ENCODE measurements at places on chromosomes 1 and 21.

GRCh38 chr1:43791243-43791642 is 83.9 kb downstream of the ST3GAL3 start:
- no peak for DNase-seq

DNA sequence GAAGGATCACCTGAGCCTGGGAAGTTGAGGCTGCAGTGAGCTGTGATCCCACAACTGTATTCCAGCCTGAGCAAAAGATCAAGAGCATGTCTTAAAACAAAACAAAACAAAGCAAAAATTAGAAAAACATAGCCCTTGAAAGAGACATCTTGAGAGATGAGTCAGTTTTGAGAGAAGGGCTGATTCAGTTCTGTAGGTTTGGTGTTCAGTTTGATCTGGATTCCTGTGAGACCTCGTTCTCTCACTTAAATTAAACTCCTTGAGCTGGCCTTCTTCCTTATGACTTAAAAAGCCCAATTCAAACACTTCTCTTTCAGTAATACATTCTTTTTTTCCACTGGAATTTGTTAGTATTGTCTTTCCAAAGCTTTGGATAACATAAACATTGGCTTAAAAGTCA is 164.2 kb downstream of the NRIP1 start:
- no peak for DNase-seq

GRCh38 chr1:7233646-7234470 is 448.6 kb downstream of the CAMTA1 start:
- DNase-seq = no peak

DNA sequence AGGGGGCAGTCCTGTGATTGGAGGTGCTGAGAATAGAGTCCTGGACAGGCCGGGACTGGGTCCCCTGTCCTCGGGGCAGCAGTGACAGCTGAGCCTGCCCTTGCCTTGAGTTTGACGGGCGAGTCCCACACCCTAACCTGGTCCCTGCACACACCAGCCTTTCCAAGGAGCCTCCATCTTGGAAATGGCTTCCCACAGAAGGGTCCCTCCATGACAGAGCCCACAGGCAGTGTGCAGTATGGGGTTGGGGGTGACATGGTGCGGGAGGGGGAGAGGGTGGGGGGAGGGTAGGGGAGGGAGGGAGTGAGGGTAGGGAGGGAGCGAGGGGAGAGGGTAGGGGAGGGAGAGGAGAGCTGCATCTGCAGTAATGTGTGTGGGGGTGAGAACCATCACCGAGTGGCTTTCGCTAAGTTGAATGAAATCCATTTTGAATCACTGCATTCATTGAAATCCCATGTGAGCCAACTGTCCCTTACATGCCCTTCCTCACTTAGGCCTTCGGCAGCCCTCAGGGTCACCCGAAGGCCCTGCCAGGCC is 10.1 kb upstream of the TMEM52 start:
- DNase-seq = no peak

DNA sequence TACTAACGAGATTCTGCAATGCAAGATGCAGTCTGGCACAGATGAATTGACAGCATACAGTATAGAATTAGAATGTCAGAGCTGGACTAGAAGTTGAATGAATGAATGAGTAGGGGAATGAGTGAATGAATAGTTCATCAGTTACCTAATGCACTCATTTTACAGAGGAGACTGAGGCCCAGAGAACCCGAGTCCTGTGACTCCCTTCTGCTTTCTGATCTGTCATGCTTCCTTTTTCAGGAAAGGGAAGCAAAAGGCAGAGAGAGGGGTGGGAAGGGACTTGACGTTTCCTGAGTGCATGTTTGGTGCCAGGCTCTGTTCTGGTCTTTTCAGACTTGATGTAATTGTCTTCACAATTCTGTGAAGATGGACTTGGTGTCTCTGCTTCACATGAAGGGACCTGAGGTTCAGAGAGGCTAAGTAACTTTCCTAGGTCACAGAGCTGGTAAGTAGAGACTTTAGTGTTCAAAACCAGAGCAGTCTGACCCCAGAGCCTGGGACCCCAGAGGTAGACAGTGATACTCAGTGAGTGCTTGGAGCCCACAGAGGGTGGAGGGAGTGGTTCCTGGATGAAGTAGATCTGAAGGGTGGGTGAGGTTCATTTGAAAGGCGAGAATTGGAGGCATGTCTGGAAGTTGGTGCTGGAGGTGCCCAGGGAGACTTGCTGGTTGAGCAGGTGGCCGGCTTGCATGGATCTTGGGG is 8.0 kb upstream of the MEX3A start:
- DNase-seq = no peak

DNA sequence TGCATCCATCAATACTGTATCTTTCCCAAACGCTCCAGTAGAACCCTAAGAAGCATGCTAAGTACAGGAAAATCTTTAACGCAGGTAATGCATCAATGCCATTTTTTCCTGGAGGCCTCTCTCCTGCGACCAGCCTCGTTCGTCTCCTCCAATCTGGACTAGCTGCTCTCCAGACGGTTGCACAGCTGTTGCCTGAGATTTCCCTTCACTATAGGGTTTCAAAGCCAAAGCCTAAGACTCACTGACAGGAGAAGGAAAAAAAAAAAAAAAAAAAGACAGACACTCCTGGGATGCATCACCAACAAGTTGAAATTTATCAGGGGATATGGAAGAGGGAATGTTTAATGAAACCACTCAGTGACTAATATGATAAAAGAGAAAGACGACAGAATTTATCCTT is 93.0 kb downstream of the APP start:
- no peak for DNase-seq

DNA sequence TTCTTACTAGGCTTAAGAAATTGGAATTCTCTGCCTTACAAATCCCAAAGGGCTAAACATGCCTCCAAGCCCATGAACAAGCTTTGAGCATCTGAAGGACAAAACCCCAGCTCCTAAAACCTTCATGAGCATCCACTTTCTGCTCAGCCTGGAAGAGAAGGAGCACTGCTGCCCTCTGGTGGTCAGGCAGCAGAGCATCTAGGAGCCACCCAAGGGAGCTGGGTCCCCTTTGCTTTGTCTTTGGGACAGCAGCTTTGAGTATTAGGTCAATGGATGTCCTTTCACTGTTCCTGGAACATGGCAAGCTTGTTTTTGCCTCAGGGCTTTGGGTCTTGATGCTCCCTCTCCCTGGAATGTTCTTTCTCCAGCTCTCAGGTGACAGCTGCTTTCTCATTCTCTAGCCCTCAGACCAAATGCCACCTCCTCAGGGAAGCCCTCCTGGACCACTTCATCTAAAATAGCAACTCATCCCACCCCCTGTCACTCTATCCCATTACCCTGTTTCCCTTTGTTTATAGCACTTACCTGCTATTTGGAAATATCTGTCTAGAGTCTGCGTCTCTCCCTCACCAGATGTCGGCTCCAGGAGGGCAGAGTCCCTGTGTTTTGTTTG is 25.7 kb downstream of the RAB7B start:
- peak; percentile 80 for DNase-seq

DNA sequence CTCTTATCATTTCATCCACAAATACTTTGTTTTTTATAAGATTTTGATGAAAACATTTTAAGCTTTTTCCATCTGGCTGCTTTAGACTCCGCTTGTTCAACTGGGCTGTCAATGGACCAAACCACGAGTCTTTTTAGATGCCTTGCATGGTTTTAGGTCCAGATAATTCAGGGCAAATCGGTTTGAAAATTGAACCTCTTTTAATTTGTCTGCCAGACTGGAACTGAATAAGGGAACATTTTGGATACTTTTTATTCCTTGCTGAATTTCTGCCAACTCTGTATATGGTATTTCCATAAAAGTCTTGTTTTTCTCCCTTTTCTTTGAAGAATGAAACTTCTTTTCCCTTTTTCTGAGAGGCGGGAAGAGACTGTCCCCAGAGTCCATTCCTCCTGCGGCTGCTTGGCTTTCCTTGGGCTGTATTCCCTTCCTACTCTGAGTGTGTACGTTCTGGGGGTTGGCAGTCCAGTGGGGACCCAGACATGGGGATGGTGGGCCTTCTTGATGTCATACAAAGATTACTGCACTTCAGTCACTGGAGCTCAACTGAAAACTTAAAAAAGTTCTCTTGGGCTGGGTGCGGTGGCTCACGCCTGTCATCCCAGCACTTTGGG is 46.5 kb upstream of the CNN3 start:
- DNase-seq = no peak

DNA sequence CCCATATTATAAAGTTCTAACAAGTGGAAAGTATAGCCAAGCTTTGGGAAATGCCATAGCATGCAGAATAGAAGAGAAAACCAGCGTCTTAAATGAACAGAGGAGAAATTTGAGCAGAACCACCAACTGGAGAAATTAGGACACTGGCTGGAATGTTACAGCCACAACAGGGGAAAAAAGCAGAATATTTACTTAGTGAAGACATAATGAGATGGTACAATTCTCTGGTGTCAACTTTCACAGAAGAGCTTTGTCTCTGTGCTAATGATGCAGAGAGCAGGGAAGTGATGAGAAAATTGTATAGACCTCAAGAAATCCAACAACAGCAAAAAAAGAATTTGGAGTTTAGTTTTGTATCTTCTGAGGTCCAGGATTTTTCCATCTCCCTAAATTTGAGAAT is 249.7 kb downstream of the KIF26B start:
- no peak for DNase-seq

- no peak for DNase-seq
Measured at GRCh38 chr1:117433943-117434342, 66.7 kb downstream of the MAN1A2 start.

GRCh38 chr1:208577381-208577905 is 333.3 kb upstream of the PLXNA2 start:
- no peak for DNase-seq

GRCh38 chr1:109914587-109915240 is 4.1 kb downstream of the CSF1 start:
- DNase-seq = no peak

- no peak for DNase-seq
Measured at GRCh38 chr1:209526137-209526536, 57.4 kb upstream of the CAMK1G start.

- no peak for DNase-seq
Measured at GRCh38 chr1:97824200-97824599, 96.6 kb downstream of the DPYD start.

GRCh38 chr1:29519108-29519787 is 282.9 kb downstream of the PTPRU start:
- no peak for DNase-seq

DNA sequence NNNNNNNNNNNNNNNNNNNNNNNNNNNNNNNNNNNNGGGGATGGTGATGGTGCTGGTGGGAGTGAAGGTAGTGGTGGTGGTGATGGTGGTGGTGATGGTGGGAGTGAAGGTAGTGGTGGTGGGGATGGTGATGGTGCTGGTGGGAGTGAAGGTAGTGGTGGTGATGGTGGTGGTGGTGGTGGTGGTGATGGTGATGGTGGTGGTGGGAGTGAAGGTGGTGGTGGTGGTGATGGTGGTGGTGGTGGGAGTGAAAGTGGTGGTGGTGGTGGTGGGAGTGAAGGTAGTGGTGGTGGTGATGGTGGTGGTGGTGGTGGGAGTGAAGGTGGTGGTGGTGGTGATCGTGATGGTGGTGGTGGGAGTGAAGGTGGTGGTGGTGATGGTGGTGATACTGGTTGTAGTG is 93.6 kb downstream of the CRYAA start:
- no peak for DNase-seq

DNA sequence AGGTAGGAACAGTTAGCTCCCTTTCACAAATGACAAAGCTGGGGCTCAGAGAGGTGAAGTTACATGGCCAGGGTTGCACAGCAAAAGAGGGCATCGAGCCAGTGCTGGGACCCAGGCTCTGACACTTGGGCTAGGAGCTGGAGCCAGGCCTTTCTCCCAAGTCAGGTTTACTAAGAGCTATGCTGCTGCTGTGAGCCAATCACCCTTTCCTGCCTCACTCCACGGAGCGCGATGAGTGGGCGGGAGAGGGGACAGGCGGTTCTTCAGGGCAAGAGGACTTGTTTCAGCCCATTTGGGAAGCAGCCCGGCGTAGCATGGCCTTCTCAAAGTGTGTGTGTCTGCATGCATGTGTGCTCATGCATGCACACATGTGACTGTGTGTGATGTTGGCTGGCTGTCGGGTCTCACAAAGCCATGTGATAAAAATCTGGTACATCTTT is 10.6 kb downstream of the ID3 start:
- no peak for DNase-seq

DNA sequence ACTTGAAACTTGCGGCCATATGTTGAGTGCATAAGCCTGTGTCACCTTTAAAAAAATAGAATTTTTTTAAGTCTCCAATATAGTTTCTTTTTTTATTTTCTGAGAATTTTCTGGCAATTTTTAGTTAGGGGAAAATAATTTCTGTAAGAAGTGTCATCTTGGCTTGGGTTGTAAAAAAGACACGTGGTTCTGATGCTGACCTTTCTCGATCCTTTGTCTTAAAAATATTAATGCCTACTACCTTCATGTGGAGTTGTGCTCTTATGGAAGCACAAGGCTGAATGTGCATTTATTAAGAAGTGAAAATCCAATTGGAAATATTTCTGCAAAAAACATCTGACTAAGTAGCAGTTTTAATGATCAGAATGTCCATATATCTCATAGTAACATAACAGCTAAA is 3.5 kb downstream of the ELAVL4 start:
- DNase-seq = no peak

GRCh38 chr1:44077421-44077820 is 41.2 kb upstream of the KLF17 start:
- no peak for DNase-seq

DNA sequence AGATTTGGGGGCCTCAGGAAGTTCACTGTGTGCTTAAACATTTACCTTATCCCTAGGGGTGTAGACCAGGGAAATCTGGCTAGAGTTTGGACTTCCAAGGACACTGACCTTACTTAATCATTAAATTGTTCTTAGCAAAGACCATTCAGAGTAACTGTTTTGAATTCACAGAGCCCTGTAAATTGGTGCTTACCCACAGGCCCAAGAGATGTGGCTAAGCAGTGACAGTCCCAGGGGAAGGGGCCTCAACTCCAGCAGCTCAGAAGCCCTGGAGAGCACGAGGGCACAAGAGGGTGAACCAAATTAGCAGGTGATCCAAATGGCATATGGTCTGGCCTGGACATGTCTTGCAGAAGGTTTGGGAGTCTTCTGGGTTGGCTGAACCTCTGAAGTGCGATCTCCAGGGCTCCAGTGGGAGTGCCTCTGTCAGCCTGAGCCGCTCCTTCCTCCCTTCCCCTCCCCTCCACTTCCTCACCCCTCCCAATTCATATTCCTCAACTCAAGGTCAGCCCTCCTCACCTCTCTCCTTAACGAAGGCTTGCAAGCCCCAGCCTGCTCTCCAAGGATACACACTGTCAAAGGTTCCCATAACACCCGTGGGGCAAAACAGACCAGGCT is 4.3 kb downstream of the PAQR7 start:
- no peak for DNase-seq

GRCh38 chr1:208835097-208835463 is 590.9 kb upstream of the PLXNA2 start:
- no peak for DNase-seq

All from LoVo (cell line).